ENCODE measurements at places on chromosomes 11 and 22. TPM values are rescaled to one million over a fixed set of nuclear protein-coding genes. Genes with fewer than 3 reads are reported as not detected.
A peak's percentile ranks its signal among the peaks of the same experiment; 100 is the strongest.

DNA sequence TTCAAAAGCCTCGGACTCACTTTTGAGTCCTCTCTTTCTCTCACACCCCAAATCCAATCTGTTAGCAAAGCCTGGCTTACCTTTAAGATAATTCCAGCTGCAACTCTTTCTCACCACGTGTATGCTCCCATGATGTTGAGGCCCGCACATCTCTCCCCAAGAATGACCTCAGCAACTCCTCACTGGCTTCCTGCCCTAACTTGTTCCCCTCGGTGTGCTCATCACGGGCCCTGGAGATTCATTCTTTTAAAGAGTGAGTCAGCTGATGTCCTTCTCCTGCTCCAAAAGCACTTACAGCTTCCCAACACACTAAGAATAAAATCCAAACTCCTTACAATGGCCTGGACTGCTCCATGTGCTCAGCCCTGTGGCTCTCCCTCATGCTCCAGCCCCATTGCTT, 1041.3 kb downstream of the OPCML start:
- peak; percentile 17 for DNase-seq

- no peak for DNase-seq
Observed at GRCh38 chr11:46222490-46223251, 54.8 kb upstream of the CREB3L1 start.

GRCh38 chr22:20889025-20889704, 28.0 kb upstream of the CRKL start:
- DNase-seq = no peak

DNA sequence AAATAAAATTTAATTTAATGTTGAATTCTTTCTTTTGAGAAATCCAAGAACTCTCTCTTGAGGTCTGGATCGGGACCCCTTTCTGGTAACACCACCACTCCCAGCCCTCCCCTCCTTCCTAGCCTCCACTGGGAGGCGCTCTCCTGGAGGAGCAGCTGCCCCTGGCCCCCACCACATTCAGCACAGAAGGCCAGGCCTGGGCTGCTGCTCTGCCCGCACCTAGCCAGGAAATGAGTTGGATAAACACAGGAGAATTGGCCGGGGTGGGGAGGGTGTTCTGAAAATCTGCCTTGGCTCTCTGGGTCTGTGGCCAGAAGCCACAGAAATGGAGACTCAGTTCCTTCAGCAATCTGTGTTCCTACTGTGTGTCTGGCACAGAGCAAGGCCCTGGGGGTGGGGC, 31.2 kb downstream of the C22orf42 start:
- no peak for DNase-seq

- no peak for DNase-seq
Observed at GRCh38 chr11:121589946-121590537, 137.3 kb upstream of the SORL1-AS1 start.

DNA sequence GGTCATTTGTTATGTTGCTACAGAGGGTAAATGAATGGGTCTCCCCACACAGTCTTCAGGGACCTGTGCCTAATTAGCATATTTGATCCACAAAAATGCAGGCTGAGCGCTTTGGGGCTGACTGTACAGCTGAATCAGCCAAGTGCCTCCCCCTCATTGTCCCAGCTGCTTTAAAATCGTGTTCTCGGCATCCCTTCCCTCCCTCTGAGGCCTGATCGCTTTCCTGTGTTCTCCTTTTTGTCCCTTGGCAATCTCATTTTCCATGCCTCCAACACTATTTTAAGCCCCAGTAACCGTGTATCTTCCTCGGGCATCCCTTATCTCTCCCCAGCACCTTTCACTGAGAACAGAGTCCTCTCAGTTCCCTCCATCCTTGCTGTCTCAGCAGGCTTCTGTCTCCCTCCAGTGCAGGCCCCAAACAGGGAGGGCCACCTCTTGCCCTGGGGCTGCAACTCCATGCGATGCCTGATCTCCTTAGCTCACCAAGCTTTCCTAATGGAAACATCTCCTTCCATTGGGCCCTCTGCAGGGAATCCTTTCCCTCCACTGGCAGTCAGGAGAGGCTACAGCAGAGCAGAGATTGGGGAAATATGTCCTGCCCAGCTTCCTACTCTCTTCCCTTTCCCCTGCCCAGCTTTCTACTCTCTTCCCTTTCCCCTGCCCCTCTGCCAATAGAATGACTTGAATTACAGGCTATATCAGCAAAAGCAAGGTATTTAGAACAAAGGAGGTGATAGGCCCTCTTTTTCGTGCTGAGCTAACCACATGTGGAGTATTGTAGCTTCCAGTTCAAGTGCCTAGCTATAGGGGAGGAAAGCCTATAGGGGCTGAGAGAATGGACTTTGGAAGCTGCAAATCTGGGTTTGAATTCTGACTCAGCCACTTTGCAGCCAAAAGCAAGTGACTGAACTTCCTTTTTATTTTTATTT, 13.8 kb downstream of the UQCR10 start:
- peak; percentile 79 for DNase-seq

DNA sequence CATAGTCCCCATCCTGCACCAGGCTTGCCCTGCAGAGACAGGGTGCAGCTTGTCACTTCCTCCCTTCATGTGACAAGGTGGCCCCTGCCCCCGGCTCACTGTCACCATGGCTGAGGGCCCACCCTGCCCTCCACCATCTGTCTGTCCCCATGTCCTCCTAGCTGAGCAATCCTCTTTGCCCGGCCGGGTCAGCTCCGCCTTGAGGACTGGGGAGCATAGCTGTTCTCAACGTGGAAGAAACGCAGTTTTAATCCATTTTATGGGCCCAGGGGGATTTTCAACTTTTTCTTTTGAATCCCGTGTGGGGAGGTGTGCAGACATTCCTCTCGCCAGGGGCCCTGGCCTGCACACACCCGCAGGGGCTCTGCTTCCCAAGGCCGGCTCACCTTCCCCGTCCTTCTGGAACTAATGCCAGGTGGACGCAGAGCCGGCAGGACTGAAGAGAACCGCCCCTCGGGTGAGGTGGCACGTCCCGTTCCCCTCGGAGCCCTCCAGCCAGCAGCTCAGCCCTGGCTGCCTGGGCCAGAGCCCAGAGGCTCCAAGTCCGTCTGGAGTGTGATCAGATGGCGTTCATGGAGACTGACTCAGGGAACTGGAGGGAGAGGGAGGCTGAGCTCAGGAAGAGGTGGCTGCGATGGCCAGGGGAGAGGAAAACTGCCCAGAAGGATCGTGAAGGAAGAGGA, 1108.7 kb downstream of the BRD1 start:
- no peak for DNase-seq

GRCh38 chr11:32643526-32643925, 59.9 kb downstream of the EIF3M start:
- DNase-seq = no peak

GRCh38 chr11:22346282-22346681, 8.1 kb downstream of the SLC17A6 start:
- DNase-seq = no peak

DNA sequence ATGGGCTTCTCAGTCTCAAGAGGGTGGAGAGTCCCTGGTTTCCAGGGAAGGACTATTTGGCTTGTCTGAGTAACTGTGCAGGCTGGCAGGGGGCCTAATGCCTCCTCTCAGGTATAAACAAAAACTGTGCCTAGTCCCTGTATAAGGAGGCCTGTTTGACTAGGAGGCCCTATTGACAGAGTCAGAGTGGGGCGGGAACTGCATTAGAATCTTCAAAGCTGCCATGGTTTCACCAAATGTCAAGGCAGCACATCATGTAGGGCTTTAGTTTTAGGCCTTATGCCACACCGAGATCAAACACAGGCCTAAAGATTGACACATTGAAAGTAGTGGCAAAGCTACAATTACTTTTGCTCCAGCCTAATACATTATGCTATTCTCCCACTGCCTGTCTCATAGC, 611.5 kb upstream of the B3GAT1 start:
- DNase-seq = no peak

The INS gene
- total RNA-seq = not detected

The NKAPD1 gene
- total RNA-seq = 21.1 TPM
